ENCODE measurements at places on chromosomes 2 and 18.

DNA sequence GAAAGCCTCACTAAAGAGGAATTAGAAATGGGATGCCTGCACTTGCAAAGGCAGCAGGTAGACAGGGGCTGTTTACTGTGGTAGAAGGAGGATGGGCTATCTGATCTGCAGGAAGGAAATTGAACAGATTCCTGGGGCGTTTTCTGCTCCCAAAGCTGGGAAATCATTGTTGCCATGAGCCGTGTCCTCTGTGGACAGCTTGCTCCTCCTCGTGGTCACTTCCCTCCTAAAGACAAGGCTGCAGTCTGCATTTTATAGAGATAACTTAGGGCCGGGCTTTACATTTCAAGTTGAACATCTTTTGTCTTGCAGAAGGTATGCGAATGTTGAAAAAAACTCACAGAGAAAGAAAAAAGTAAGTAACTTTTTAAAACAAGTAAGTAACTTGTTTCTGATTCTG is 50.9 kb downstream of the DCDC2C start:
- no peak for DNase-seq

DNA sequence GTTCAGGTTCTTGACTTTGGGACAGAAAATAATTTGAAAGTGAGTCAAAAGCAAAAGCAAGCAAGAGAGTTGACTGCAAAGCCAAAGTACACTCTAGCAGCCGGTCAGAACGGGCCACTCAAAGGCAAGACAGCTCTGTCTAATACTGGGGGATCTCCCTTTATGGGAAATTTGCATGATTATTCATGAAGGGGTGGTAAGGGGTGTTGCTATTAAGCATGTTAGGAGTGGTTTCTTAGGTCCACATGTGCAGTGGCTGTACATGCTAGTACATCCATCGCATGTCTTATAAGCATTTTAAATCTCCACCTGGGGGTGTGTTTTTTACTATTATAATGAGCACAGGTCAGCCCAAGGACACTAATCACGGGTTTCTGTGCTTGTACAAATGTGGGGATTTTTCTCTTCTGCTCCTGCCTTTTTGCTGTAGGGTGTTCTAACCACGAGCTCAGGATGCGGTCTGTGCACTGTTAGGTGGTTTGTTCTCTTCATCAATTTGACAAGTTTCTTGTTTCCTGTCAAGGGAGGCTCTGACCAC is 60.2 kb upstream of the SPP2 start:
- no peak for DNase-seq

DNA sequence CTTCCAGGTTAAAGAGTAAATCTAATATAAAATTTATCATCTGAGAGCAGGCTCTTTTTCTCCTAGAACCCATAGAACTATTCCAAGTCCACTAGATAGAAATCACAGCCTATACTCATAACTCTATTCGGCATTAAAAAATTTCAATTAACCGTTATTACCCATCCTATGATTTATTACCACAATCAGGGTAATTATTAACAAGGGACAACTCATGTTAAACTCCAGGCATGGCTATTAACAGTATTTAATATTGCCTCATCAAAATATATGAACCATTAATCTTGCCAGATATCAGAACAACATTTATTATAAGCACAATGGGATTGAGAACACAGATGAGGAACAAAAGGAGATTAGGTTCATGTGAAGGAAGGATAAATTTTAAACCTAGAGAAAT is 136.8 kb upstream of the RIOK3 start:
- DNase-seq: no peak

DNA sequence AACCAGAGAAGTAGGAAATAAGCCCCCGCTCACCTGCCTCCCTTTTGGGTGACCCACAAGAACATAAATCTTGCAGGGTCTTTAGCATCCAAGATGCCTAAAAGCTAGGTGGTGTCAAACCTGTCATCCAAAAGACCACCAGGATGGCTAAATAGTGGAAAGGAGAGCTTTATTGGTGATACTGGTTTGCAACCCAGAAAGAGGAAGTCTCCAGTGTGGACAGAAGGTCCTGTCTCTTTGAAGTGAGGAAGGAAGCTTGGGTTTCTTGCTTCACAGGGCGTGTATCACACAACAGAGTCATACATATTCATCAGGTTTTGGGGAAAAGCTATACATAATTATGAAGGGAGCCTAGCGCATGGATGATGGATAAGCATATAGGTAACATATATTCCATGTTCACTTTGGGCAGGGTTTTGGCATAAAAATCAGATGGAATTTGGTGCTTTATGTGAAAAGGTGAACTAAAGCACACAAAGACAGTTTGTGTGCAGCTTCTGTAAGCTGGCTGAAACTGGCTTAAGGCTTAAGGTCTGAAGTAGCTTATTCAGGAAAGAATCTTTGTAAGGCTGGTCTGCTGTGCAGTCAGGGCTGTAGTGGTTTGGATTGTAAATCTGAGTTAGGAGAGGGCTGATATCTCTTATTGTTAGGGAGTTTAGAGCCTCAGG is 102.2 kb upstream of the MSH2 start:
- no peak for DNase-seq

- DNase-seq: no peak
Measured at GRCh38 chr2:182228073-182228473, 198.8 kb downstream of the PDE1A start.

GRCh38 chr18:59613903-59614302 is 83.3 kb downstream of the CCBE1 start:
- no peak for DNase-seq

GRCh38 chr2:3604991-3605961 is 10.4 kb downstream of the COLEC11 start:
- DNase-seq: no peak

DNA sequence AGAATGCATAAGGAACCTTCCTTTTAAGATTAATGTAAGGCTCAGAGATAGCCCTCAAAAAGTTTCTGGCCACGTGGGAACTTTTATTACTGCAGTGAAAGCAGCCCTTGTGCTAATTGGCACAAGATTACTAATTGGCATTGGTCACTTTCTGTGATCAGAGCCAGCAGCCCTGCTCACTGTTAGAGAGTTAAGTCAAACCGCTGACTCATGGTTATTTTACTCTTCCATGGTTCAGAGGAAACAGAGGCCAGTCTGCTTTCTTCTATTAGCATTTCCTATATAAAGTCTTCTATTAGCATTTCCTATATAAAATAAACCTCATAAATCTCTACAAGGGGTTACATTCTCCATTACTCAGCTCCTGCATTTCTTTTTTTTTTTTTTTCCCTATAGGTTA is 1.5 kb upstream of the SLC35G4 start:
- DNase-seq: no peak

DNA sequence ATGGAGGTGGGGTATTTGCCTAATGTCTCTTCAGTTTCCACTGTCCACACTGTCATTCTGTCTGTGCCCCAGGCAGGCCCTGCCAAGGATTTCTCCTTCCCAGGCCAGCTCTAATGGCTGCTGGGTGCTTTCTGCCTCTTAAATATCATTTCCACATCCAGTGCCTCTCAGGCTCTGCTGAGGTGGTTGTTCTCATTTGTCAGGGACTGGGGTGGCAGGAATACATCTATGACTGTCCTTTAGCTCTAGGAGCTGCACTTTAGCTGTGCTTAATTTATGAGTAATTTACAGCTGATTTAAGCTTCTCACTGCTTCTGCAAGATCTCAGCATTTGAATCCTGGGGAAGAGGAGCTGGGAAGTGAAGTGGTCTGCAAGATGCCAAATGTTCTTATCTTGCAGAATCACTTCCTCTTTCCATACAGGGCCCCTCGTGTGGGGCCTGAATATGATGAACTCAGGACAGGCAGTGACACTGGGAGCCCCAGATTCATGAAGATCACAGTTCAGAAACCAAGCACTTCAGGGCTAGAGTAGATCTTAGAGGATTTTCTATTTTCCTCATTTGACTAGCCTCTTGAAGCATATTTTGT is 150.2 kb downstream of the FSHR start:
- DNase-seq: no peak

DNA sequence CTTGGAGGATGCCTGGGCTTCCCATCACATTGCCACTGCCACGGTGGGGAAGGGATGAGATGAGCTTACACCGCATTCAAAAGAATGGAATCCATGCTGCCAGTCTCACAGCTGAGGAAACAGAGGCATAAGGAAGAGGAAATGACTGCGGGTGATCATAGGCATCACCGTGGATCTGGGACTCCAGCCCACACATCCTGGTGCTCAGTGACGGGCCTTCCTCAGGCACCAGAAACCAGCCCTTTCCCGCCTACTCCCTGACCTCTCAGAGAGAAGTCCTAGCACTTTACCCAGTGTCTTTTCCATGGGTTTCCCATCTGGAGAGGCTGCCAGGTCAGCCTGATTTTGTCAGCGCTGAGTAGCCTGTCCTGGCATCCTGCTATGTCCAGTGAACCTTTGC is 5.3 kb upstream of the PLB1 start:
- no peak for DNase-seq

GRCh38 chr2:161049559-161049958 is 110.7 kb upstream of the TANK start:
- DNase-seq: no peak

DNA sequence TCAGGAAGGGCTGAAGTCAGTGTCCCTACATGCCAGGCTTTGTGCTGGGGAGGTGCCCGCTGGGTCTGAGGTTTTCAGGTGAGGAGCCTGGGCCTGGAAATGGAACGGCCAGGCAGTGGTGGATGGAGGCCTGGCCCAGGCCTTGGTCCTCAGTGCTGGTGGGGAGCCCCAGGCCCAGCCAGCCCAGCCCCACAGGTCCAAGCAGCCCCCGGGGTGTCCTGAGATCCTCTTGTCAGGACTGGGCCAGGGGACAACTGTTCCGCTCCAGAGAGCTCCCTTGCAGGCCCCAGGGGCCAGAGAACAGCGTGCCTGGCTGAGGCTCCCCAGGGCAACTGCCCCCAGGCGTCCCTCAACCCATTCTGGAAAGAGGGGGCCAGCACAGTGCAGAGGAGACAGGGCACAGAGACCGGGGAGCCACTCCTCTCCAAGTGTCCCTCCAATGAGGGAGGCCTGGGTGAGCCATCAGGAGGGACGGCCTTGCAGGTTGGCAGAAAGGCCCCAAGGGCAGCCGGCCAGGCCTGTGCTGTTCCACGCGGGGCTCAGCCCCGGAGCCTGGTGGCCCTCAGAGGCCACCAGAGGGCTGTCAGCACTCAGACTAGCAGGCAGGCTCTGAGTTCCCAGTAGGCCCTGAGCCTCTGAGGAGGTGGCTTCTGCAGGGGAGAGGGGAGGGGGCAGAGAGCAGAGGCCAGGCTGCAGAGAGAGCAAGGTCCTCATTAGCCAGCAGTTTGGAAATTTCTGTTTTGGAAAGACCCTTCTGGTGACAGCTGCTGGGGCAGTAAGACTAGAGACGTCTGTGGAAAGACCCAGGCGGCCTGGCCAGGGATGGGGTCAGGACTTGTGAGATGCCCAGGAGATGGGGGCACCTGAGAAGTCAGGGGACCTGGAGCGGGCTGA is 29.4 kb upstream of the SNED1 start:
- no peak for DNase-seq

- no peak for DNase-seq
Measured at GRCh38 chr2:162926501-162926900, 87.9 kb upstream of the KCNH7 start.

- DNase-seq: no peak
Measured at GRCh38 chr2:134550566-134551164, 168.1 kb downstream of the TMEM163 start.

DNA sequence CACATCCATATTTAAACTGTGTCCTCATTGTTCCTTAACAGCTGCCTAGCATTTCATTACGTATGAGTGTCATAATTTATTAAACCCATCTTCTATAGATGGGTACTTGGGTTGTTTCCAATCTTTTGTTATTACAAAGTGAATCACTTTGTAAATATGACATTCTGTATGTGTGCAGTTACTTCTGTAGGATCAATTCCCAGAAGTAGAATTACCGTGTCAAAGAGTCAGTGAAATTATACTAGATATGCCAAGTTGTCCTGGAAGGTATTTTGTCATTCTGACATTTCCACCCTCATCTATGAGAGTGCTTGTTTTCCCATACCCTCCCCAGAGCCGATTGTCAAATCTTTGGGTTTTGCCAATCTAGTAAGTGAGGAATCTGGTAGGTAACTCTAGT is 194.5 kb upstream of the APCDD1 start:
- no peak for DNase-seq

DNA sequence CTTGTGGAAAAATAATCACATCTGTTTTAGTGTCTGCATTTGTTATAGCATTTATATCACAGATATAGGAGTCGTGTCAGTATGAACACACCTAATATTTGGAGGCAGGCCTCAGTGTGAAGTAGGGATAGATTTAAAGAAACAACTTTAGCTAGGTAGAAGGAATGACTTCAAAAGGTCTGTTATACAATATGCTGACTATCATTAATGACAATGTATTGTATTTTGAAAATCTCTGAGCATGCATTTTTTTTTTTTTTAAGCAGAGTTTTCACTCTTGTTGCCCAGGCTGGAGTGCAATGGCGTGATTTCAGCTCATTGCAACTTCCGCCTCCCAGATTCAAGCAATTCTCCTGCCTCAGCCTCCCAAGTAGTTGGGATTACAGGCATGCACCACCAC is 248.3 kb downstream of the EN1 start:
- no peak for DNase-seq

DNA sequence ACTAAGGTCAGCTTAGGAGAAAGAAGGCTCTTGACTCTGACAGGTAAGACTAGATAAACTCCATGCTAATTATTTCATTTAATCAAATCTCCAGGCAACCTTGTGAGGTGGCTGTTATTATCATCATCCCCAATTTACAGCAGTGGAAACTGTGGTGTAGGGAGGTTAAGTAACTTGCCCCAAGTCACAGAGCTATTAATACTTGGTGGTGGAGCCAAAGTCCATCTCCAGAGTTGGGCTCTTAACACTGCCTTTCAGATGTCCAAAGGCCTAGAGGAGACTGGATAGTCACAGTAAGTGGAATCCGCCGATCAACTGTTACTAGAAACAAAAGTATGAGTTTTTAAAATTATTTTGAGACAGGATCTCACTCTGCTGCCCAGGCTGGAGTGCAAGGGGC is 46.6 kb upstream of the SP3 start:
- no peak for DNase-seq

DNA sequence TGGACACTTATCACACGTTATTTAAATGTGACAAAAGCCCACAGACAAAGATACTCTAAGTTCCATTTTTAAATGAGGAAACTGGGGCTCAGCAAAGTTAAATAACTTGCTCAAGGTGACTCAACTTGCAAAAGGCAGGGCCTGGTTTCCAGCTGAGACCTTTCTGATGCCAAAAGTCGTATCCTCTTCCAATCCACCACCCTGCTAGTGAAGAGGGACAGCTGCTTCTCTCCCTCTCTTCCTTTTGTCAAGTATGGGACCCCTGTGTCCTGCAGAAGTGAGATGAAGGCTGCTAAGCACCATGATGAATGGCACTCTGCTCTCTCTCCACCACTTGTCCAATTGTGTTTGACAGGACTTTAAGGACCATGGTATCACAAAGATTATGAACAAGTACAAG is 140.9 kb downstream of the DYM start:
- DNase-seq: no peak

- DNase-seq: no peak
Measured at GRCh38 chr2:169673921-169674320, 20.3 kb downstream of the CFAP210 start.
